ENCODE measurements at places on chromosomes 1 and 21. TPM values are rescaled to one million over a fixed set of nuclear protein-coding genes. Genes with fewer than 3 reads are reported as not detected.

- no peak overlapping the region for H3K27ac ChIP-seq
- H3K27me3 ChIP-seq, result no peaks in the 10 kb centered on the region
- H3K4me1 ChIP-seq, result no peaks in the 10 kb centered on the region
- no peak for DNase-seq
- no peaks in the 10 kb centered on the region for H3K36me3 ChIP-seq
- H3K4me3 ChIP-seq, result no peak overlapping the region
Measured at GRCh38 chr1:21749109-21749508, 33.8 kb downstream of the USP48 start.

DNA sequence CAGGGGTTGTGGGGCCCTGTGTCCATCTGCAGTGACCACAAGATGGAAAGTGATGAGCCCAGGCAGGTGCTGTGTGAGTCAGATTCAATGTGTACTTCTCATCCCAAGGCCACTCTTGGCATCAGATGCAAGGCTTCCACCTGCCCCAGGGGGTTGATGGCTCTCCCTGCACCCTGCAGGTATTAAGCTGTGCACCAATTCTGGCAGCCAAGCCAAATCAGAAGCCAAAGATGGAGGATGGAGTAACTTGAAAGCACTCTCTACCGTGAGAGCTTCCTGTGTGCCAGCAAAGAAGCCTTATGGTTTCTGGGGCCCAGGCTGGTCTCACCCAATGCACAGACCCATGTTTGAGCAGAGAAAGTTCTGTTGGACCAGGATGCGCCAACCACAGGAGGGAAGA is 44.3 kb upstream of the TENT5C start:
- H3K36me3 ChIP-seq, result no peaks in the 10 kb centered on the region
- no peaks in the 10 kb centered on the region for H3K4me1 ChIP-seq
- no peak overlapping the region for H3K4me3 ChIP-seq
- H3K27ac ChIP-seq, result no peak overlapping the region
- H3K27me3 ChIP-seq, result no peaks in the 10 kb centered on the region
- no peak for DNase-seq

DNA sequence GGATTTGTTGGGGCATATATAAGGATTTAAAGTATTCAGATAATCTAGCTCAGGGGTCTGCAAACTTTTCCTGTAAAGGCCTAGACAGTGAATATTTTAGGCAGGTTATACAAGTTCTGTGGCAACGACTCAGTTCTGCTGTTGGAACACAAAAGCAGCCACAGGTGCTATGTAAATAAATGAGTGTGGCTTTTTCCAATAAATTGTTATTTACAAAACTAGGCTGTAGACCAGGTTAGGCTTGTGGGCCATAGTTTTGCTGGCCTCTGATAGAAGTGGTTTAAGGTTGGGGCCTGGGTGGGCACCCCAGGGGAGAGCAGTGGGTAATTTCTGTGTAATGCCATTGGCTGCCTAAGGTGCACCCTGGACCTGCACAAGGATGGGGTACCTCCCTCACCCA is 16.9 kb upstream of the IGFN1 start:
- no peaks in the 10 kb centered on the region for H3K27me3 ChIP-seq
- no peaks in the 10 kb centered on the region for H3K4me1 ChIP-seq
- no peak overlapping the region for H3K27ac ChIP-seq
- H3K36me3 ChIP-seq, result no peaks in the 10 kb centered on the region
- DNase-seq, result no peak

FAM72B gene
- 1.1 TPM for total RNA-seq
